ENCODE measurements at places on chromosomes 5 and 9. TPM values are rescaled to one million over a fixed set of nuclear protein-coding genes. Genes with fewer than 3 reads are reported as not detected.

DNA sequence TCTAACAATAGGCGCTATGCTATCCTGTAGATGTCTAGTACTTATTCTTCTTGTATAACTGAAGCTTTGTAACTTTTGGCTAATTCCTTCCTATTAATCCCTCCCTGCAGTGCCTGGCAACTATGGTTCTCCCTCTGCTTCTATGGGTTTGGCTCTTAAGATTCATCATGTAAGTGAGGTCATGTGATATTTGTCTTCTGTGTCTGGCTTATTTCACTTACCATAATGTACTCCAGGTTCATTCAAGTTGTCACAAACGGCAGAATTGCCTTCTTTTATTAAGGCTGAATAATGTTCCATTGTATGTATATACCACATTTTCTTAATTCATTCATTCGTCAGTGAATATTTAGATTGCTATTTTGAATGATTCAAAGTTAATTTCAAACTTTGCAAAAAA lies 149.9 kb upstream of the GAS1 start:
- DNase-seq, result no peak

- peak; percentile 28 for DNase-seq
These were observed 45.0 kb upstream of the PRRC2B start for GRCh38 chr9:131348631-131349521.

GRCh38 chr9:83013867-83014605 lies 48.9 kb downstream of the RASEF start:
- DNase-seq, result no peak

- DNase-seq, result peak; percentile 78
These were observed 44.4 kb downstream of the TNFAIP8 start for GRCh38 chr5:119400245-119400644.

GRCh38 chr5:54220230-54221040 lies 89.9 kb downstream of the ARL15 start:
- DNase-seq, result no peak

DNA sequence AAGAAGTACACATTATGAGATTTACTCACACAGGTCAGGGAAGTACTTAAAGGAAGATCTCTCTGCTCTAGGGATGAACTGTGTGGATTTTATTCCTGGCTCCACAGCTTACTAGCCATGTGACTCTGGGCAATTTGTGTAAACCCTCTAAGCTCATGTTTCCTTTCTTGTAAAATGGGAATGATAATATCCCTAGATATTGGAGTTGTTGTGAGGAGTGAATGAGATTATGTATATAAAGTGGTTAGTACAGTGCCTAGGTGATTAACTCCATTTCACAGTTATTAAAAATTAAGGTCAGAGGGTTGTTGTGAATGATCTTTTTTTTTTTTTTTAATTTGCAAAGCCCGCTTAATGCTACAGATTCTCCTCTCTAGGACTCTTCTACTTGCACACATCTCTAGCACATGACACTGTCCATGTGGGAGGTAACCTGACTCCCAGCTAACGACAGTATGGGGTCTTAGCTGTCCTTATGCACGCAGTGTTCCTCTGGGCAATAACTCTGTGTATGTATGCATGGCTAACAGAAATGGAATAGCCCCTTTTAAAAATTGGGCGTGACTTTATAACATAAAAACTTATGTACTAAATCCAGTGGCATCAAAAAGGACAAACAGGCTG lies 23.9 kb upstream of the MYOT start:
- DNase-seq, result no peak

DNA sequence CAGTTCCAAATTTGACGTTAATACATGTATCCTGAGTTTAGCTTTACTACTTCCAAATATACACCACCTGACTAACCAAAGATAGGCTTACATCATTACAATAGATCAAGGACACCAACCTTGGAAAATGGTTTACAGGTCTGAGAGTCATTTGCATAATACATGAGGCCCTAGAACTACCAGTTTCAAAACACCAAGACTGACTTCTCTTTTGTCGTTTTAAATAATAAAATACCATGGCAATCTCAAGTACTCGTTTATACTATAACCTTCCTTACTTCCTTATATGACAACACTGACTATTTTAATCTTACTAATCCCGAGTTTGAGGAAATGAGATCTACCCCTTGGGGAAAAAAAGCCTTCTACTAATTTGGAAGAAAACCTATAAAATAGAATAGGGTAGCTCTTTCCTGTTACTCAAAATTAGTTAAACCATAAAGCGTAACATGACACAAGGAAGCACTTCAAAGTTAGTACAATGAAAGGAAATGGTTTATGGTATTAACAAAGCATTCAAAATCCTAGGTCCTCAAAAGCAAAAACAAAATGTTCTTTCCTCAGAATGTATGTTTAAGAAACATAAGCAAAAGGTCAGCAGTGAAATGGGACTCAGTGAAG lies 42.1 kb downstream of the UBQLN1 start:
- DNase-seq, result no peak

DNA sequence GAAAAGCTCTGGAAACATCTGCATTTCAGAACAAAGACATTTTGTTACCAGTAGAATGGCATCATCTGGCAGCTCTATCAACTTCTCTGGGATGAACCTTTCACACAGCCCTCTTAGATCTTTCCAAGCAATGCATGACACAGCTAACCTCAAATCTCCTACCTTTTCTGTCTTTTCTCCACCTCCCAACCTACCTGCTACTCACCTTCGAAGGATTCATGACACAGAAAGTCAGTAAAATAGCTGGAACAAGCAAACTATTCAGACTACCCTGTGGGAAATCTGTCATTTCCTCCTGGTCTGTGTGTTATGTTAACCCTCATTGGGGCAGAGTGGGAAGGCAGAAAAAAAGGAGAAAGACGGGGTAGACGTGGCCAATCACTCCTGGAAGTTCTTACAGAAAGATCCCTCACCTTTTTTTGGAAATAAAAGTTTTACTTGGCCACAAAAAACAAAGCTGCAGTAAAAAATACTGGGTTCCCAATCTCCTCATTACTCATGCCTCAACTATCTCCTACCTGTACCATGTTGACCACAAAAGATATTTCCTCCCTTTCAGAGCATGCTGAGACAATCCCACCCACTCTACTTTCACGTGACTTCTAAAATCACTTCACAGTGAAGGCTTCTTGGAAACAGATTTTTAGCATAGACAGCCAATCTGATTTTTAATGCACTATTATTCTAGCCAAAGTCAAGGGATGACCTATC lies 362.1 kb upstream of the RFX3 start:
- no peak for DNase-seq

GRCh38 chr5:8396246-8396645 lies 527.3 kb downstream of the MTRR start:
- DNase-seq, result no peak

The NUTM2G gene
- not detected for polyA plus RNA-seq

DNA sequence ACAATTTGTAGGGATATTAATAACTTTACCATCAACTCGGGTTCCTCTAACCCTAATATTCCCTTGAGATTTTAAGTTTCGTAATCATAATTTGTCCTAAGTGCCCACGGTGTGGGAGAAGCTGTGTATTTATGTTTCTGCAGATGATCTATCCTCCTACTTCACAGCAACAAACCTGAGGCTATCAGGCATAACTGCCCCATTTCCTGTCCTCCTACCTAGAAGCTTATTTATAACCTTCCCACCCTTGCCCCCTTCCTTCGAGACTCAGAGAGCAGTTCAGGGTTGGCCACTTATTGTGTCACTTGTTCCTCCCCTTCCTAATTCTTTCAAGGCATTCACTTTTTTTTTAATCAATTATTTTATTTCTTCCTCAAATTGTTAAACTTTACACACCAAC lies 29.6 kb upstream of the LCP2 start:
- no peak for DNase-seq

GRCh38 chr9:82757924-82758323 lies 305.0 kb downstream of the RASEF start:
- no peak for DNase-seq

GRCh38 chr9:91424403-91425176 lies 958 bp upstream of the NFIL3 start:
- peak; percentile 88 for DNase-seq

DNA sequence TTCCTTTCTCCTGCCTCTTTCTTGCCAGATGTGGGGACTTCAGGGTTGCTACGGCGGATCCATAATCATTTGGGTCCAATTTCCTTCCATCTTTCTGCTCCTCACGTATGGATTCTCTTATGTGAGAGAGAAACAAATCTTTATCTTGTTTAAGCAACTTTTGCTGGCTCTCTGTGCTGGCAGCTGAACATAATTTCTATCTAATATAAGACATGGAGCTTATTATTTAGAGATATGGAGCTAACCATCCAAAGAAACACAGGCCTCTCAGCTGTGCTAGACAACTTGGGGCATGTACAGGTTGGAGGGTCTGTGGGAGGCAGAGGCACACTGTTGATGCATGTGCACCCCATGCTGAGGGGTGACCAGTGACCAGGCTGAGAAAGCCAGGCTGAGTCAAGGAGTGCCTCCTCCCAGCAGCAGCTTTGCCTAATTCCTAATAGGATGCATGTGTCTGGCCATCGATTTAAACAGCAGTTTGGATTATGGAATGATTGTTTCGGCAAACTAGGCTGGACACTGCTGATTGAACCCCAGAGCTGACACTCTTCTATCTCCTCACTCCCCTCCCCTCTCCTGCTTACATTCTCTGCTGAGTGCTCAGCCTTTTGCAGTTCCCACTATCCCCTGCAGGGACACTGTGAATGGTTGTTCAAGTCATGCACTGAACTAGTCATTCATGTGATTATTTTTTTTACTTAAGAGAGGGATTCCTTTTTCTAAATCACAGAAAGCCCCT lies 195.8 kb downstream of the ERCC6L2 start:
- DNase-seq, result no peak

The PCDHB11 gene
- polyA plus RNA-seq, result 0.47 TPM
